ENCODE measurements at places on chromosomes 11 and 22.
A peak's percentile ranks its signal among the peaks of the same experiment; 100 is the strongest.

DNA sequence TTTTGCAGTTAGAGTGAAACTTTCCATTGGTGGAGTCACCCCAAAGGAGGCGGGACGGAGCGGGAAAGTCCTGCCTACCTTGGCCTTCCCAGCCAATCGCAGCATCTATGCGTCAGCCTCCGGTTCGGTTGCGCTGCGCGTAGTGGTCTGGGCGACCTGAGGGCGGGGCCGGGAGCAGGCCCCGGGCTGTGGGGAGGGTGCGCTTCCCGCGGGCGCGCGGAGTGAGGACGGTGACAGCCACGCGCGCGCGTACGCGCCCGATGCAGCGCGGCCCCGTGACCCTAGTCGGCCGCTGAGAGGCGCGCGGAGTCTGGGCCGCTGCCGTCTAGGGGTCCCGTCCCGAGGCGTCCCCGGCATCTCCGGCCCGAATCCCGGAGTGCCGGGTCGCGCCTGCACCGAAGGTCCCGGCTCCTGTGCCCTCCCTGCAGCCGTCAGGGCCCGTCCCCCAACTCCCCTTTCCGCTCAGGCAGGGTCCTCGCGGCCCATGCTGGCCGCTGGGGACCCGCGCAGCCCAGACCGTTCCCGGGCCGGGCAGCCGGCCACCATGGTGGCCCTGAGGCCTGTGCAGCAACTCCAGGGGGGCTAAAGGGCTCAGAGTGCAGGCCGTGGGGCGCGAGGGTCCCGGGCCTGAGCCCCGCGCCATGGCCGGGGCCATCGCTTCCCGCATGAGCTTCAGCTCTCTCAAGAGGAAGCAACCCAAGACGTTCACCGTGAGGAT, at the start of gene NF2:
NF2 (plus strand) TSS at position 276 of the 718 bp plus-strand sequence; CDS start at position 642, 366 bp downstream.
- peak; percentile 99 for DNase-seq

DNA sequence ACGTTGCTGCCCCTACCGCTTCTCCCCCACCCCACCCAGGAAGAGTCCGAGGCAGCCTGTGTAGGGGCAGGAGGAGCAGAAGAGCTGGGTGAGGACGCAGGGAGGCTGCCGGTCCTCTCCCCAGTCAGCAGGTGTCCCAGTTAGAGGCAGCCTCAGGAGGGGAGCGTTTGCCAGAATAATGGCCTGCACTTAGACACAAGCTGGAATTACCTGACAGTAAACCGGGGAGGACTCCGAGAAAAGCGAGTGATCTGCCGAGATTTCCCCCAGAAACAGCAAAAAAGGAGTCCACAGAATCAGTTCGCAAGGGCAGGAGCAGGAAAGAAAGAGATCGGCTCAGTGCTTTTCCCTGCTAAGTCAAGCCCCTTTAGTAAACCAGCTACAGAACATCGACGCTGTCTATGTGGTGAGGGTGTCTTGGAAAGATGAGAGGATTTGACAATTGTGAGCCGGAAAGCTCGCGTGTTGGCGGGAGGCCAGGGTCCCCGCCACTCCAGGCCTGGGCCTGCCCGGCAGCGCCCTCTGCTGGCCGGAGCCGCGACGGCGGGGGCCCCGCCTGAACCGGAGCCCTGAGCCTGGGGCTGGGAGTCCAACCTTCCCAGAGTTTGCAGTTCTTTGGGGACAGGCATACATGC, 17.7 kb upstream of the THRSP start:
- DNase-seq, result peak; percentile 99

DNA sequence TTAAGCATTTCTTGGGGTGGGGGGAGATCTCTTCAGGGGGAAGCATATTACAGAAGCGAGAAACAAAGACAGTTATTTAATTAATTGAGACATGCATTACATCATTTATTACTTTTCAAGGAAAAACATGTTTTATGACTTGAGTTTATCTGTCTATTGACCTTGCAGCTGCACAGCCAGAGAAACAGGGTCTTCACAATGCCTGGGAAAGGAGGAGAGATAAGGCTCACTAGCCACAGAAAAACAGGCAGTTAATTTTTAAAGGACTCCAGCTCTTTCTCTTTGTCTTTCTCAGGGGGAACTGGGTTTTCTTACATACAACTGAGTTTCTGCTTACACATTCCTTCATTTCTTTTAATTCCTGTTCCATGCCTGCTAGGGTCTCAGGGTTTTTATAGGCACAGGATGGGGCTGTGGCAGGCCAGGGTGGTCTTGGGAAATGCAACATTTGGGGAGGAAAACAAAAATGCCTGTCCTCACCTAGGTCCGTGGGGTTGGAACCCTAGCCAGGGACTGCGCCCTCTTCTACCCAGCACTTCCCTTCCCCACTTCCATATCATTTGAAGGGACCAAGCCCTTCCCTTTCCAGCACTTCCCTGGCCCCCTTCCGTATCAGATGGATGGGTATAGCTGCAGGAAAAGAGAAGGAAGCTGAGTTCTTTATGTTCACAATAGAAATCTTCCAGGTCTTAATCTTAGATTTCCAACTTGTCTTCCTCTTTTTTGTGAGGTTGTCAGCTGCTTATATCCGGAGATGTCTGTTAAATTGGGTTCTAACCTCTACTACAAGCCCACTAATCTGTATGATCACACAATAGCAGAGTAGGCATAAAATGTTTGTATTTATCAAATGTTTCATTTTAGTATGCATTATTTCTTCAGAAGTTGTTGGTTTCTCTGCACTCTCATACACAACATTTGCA, 38.3 kb downstream of the BIRC2 start:
- peak; percentile 64 for DNase-seq

- DNase-seq, result no peak
These were observed 64.7 kb downstream of the KCNQ1 start for GRCh38 chr11:2509481-2510001.

- peak; percentile 31 for DNase-seq
These were observed 54.2 kb downstream of the PACSIN2 start for GRCh38 chr22:42960531-42961399.

DNA sequence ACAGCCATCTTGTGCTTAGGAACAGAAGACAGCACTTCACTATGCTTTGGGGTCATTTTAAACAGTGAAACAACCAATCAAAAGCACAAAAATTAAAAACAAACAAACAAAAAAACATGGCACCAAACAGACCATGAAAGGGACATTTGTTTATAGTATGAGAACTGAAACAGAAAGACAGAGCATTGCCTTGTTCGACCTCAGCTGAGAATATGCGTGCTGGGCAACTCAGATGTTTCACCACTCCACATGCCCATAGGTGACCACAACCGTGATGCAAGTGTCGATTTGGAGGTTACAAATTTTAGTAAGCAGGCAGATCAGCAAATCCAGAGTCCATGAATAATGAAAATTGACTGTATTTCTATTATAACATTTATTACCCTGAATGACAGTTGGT, 30.0 kb downstream of the NNMT start:
- DNase-seq, result no peak

DNA sequence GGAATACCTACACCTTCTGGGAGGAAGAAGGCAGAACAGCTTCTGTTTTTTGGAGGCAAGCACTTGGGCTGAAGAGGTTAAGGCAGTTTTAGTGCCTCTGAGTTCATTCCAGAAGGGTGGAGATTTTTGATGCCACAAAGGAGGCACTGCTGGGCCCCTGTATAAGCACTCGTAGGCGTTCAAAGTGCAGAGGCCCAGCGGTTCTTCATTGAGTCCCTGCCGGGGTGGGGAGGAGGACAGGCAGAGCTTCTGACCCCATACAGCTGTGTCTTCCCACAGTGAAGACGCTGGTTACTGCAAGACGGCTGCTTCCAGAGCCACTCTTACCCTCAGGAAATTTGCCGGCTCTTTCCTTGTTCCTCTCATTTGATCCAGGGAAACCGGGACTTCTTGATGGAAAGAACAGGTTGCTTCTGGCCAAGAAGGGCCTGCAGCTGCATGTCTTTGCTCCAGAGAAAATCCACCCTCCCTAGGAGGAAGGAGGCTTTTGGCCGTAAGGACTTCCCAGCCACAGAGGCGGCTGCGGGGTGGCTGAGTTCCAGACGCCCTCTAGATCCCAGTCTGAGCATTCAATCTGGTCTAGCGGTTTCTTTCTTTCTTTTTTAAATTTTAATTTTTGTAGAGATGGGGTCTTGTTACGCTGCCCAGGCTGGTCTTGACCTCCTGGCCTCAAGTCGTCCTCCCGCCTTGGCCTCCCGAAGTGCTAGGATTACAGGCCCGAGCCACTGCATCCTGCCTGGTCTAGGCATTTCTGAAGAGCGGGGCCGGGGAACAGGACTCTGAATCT, 9.4 kb downstream of the ADAMTS15 start:
- no peak for DNase-seq

- DNase-seq, result no peak
These were observed 33.7 kb upstream of the TH start for GRCh38 chr11:2205214-2205720.

- DNase-seq, result no peak
These were observed 8.8 kb downstream of the SLC43A3 start for GRCh38 chr11:57418131-57418530.

GRCh38 chr11:120562806-120563425, 51.4 kb downstream of the GRIK4 start:
- no peak for DNase-seq

DNA sequence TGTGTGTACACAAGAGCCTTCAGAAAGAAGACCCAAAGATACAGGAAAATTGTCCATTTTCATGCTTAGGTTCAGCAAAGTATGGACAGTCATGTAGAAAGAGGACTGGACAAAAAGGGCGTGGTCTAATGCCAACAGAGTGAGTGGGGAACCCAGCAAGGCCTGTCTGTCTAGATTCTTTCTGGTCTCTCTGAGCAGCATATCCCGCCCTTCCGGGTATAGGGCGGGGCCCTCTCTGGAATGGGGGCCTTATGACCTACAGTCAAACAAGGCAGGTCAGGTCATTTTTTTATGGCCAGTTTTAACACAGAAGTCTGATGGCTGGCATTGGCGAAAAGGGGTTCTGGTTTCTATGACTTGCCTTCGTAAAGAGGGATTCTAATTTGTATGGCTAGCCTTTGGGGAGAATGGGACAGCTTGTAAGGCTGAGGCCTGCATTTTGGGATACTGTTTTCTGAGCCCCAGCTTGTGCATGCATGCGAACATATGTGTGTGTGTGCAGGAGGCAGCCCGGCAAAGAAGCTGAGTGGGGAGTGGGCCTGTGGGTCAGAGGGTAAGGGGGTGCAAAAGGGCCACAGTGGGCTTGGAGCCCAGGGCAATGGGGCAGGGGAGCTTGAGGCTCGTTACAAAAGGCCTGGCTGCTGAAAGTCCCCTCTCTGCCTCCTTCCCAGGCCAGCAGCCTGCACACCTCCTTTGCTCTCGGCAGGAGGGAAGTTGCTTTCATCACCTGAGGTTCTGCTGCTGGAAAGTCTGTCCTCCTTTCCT, 130.5 kb upstream of the B3GAT1 start:
- no peak for DNase-seq

GRCh38 chr11:71145368-71145767, 107.0 kb downstream of the SHANK2 start:
- DNase-seq, result no peak

DNA sequence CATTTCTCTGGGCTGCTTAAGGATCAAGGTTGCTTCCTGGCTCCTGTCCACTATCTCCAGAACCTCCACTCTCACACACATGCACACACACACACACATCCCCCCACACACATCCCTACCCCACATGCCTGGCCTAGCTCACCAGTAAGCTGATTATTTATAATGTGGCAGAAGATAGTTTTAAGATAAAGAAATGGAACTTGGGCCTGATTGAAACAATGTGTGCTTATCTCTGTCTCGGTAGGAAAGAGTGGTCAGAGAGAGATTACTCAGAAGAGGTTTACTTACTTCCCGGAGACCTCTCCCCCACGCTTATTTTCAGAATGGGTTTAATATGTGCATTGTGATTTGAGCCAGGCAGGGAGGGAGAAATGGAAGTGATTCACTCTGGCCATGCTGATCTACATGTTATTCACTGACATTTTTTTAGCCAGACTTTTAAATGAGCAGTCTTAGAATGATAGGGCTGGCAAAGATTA, 422.4 kb downstream of the TENM4 start:
- DNase-seq, result peak; percentile 96

DNA sequence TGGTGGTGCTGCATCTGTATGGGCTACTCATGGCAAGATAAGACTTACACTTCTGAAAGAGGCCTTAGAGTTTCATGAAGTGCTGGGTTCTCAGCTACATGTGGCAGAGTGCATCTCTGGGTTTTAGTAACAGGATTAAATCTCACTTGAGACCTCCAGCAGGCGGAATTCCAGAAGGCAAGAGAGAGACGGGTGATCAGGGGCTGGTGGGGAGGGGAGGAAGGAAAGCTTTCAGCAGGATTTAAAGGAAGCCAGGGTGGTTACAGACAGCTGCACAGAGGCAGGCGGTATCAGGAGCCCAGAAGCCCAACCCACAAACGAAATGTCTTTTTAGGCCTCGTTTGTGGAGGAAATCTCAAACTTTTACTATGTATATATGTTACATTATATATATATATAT, 56.2 kb upstream of the CD82 start:
- no peak for DNase-seq

GRCh38 chr22:47225080-47225930, 462.9 kb downstream of the TBC1D22A start:
- DNase-seq, result no peak

GRCh38 chr11:86197448-86197847, 47.1 kb upstream of the EED start:
- DNase-seq, result peak; percentile 100

GRCh38 chr11:45383224-45383623, 97.1 kb upstream of the SYT13 start:
- peak; percentile 53 for DNase-seq

DNA sequence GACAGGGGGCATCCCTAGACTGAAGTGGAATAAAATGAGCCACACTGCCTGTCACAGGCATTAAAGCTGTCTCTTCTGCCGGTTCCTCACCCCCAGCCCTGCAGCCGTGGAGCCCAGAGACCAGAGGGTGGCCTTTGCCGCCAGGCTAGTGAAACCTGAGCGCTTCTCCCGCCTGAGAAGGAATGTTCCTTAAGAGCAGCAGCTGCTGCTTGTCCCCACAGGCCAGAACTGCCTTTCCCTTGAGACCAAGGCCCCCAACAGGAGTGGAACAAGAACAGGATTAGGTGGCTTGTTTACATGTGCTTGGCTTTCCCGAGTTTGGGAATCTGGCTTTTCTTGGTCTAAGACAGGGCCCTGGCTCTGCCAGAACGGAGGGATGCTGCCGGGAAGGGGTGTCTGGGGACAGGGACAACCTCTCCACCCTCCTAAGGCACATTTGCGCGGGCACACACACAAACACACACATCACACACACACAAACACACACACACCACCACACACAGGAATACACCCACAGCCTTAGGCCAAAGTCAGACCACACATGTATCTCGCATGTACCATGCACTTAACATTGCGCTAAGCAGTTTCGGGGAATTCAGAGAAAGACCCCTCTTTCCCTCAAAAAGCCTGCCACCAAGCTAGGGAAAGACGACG, 91.8 kb downstream of the FEZ1 start:
- no peak for DNase-seq

- peak; percentile 31 for DNase-seq
These were observed 2.7 kb downstream of the CHRM4 start for GRCh38 chr11:46388619-46389449.

GRCh38 chr11:10797531-10797930, 11.2 kb downstream of the EIF4G2 start:
- no peak for DNase-seq

GRCh38 chr22:44698531-44699421, 3.2 kb upstream of the PRR5 start:
- no peak for DNase-seq

- DNase-seq, result no peak
These were observed 34.4 kb upstream of the SMTN start for GRCh38 chr22:31046539-31047226.

Measured in OCI-M1 (cell line).